ENCODE measurements at places on chromosomes 12 and 14.

GRCh38 chr14:34826661-34827060 is 48.5 kb downstream of the BAZ1A start:
- no peak for DNase-seq

GRCh38 chr14:60356906-60357550 is 108.0 kb downstream of the PPM1A start:
- DNase-seq = no peak

- DNase-seq = no peak
Measured at GRCh38 chr14:67428501-67429031, 16.6 kb upstream of the PLEK2 start.

- DNase-seq = peak; percentile 18
Measured at GRCh38 chr12:42097971-42098370, 46.7 kb downstream of the GXYLT1 start.

GRCh38 chr12:75876832-75877762 is 154.5 kb downstream of the PHLDA1 start:
- DNase-seq = no peak

- no peak for DNase-seq
Measured at GRCh38 chr14:104794993-104795780, at the start of gene AKT1. AKT1 (minus strand) TSS chr14:104795748; CDS start chr14:104792643, 3,105 bp downstream.

- no peak for DNase-seq
Measured at GRCh38 chr12:81859521-81859920, 100.4 kb upstream of the PPFIA2 start.

DNA sequence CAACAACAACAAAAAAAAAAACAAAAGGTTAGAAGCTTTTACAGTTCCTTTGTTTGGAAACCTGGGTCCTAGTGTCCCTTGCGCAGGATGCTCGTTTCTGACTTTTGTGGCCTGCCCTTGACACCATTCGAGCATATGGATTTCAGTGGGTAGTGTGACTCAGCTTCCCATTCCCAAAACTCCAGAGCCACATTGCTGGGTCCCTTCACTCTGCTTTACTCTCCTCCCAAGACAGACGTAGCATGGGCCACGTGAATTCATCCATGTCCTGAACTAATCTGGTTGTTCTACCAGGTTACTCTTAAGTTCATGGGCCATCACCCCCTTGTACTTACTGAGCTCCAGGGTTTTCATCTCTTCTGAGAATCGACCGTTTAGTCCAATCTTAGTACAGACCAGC is 68.0 kb upstream of the MAX start:
- DNase-seq = no peak

- DNase-seq = no peak
Measured at GRCh38 chr12:1518591-1519516, 75.5 kb downstream of the FBXL14 start.

GRCh38 chr14:23119363-23120327 is 590 bp upstream of the CEBPE start:
- DNase-seq = no peak

DNA sequence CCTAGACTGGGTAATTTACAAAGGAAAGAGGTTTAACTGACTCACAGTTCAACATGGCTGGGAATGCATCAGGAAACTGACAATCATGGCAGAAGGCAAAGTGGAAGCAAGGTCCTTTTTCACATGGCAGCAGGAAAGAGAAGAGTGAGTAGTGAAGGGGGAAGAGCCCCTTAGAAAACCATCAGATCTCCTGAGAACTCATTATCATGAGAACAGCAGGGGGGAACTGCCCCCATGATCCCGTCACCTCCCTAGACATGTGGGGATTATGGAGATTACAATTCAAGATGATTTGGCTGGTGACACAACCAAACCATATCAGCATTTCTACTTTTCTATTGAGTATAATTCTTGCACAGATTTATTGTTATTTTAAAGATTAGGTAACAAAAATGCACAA is 822.1 kb upstream of the FLRT2 start:
- DNase-seq = no peak
